Fibroblast of skin of right biceps (primary cell): ENCODE measurements at places on chromosomes 2 and 18.

DNA sequence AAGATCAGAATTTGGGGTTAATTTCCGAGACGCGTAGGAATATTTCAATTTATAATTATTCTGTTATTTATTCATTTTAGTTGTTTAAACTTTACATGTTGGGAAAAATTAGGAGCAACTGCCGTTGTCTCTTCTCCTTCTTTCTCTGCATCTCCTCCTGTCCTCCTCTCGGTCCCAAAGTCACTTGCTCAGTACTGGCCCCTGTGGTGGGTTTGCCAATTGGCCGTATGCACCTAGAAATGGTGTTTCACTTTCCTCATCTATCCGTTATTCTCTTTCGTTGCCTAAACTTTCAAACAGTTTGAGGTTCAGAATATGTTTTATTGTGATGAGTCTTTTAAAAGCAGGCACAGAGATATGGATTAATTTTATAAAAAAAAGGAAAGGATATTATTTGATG, 517.9 kb downstream of the PLCL1 start:
- no peak for DNase-seq

DNA sequence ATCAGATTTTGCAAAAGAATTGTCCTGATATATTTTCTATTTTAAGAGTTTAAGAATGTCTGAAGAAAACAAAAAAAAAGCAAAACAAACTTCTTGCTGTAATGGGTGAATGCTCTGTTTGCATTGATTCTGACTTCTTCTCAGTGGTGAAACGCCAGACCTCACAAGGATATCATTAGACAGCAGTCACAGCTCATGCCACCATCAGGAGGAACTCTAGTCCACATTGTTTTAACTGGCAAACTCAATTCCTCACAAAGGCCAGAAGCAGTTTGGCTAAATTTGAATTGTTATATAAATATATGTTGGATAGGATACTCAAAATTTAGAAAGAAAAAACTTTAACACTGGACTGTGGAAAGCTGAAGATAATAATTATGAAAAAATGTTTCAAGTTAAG, 89.4 kb downstream of the DOK6 start:
- DNase-seq, result no peak

GRCh38 chr2:222747526-222748160, 76.2 kb downstream of the MOGAT1 start:
- no peak for DNase-seq

DNA sequence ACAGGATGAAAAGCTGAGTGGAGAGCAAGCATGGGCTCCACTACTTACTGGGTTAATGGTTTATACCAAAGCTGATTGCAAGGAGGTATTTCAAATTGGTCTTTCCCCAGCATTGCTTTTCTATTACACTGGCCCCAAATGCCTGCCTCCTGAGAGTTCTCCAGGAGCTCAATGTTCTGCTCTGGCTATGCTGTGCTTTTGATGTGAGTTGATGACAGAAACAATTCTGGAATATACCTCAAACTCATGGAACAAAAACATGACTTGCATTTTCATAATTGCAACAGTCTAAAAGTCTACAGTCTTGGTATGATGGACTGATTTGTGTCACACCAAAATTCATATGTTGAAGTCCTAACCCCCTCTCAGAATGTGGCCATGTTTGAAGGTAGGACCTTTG, 258.0 kb downstream of the CDH20 start:
- peak; percentile 15 for DNase-seq

GRCh38 chr18:59458575-59458974, 99.5 kb upstream of the LMAN1 start:
- no peak for DNase-seq

DNA sequence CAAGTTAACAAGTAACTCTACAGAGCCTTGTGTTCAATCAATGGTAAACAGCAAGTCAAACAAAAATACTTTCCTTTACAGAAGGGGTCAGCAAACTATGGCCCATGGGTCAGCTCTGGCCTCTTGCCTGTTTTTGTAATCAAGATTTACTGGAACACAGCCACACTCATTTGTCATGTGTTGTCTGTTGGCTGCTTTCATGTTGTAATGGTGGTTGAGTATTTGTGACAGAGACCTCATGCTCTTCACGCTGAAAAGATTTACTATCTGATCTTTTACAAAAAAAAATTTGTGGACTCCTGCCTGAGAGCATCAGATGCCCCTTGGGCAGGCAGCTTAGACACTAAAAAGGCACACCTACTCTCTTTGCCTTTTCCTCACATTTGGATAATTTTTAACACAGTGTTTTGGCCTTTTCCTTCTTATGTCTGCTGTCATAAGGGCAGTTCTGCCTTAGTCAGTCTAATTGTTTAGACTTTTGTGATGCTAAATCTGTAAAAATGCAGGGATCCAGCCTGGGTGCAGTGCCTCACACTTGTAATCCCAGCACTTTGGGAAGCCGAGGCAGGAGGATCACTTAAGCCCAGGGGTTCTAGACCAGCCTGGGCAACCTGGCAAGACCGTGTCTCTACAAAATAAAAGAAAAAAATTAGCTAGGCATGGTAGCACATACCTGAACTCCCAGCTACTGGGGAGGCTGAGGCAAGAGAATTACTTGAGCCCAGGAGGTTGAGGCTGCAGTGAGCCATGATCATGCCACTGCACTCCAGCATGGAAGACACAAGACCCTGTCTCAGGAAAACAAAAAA, 18.3 kb downstream of the IL1B start:
- no peak for DNase-seq
